ENCODE measurements at places on chromosomes 7 and 10.

DNA sequence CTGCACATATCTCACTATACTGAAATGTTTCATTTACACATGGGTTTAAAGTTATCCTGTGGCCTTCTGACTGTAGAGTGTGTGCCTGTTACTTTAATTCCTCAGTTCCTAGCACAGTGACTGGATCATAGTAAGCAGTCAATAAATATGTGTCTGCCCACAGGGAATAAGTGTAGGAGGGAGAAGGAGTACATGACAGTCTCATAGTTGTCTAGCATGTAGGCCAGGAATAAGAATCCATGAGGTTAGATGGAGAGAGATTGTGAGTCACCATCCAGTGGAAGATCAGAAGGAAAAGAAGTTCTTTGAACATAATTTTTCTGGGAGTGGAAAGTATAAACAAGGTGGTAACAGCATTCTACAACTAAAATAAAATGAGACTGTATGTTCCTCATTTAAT lies 36.6 kb upstream of the SEMA3A start:
- DNase-seq, result no peak

DNA sequence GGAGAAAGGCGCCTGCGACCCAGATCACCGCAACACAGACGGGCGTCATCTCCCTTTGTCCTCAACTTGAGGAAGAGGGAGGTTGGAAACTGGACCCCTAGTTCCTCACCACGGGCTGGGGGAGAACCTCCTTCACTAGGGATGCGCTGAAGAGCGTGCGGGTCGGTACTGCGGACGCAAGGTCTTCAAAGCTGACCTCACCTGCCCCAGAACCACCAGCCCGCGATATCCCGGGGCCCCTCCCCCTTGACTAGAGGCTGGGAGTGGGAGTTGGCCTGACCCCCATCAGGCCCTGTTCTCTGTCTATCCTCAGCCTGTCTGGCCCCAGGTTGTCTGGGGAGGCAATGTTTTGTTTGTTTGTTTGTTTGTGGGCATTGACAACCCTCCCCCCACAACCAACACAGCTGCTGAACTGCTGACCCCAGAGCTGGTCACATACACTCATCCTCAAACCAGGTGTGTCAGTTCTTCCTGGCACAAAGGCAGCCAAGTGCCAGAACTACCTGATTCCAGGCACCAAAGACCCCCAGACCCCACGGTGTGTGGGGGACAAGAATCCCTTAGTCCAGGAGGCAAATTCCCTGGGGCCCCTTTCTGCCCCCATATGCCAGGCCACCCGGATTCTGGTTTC lies 2.9 kb downstream of the NPM3 start:
- DNase-seq, result no peak

- DNase-seq, result no peak
Measured at GRCh38 chr10:52682766-52683165, 89.8 kb downstream of the MBL2 start.

DNA sequence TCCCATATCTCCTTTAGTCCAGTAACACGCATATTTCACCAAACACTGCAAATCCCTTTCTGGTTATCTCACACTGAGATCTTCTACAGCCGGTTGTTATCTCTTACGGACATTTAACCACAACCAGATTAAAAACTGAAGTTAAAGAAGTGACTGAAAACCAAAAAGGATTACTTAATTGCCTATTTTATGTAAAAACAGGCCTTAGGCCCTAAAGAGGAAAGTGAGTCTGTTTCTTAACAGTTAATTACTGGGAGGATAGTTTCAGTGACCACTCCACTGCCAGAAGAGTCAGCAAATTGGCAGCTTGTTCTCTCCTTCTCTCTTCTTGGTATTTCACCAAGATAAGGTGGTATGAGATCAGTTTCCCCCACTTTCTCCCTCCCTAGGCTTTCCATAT lies 161.9 kb upstream of the MEOX2 start:
- no peak for DNase-seq

- no peak for DNase-seq
Measured at GRCh38 chr10:132241086-132241485, 54.3 kb downstream of the DPYSL4 start.

- no peak for DNase-seq
Measured at GRCh38 chr10:42941790-42942189, 135.1 kb upstream of the RET start.

DNA sequence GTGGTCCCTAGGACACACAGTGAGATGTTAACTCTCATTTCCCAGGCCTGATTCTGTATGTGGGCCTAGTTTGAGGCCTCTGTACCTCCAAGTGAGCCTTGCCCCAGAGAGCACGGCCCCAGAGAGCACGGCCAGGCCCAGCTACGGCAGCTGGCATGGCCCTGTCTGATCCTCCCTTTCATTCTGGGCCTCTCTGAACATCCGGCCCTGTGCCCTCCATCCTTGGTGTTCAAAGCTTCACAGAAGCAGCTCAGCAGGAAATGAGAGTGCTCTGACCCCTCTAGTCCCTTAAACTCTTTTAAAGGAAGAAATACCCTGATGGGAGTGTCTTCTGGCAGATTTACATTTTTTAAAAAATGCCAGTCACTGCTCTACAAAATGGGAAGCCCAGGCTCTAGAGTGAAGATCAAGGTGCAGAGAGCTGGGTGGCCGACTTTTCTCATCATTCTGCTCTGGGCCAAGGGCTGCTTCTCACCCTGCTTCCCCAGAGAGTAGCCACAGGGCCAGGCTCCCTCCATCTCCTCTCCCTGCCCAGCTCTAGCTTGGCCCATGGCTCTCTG lies 171.9 kb downstream of the RPS24 start:
- DNase-seq, result no peak

DNA sequence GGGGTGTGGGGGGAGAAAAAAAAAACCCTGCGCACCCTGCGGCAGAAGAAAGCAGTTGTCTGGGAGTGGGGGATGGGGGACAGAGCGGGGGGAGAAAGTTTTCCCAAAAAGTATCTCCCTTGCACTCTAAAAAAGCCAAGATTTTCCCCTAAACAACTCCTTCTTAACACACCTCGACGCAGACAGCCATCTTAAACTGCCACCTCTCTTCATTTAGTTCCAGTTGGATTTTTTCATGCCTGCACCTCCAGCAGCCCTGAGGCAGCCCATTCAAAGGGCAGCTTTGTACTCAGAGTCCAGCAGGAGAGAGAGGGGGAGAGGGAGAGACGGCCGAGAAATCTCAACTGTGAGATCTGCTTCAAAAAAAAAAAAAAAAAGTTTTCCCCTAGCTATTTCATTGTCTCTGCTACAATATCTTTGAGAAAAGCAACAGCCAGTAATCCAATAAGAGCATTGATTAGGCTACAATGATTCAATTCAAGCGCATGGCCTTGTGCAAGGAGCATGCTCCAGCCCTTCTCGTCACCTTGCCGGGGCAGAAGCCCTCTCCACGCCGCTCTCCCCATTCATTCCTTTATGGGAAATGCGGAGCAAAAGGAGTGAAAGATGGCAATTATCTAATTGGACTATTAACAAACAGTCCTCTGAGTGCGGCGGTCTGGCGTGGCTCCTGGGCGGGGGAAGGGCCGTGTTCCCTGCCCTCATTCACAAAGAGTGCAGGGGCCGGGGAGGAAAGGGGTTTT lies 939 bp upstream of the VAX1 start:
- no peak for DNase-seq

DNA sequence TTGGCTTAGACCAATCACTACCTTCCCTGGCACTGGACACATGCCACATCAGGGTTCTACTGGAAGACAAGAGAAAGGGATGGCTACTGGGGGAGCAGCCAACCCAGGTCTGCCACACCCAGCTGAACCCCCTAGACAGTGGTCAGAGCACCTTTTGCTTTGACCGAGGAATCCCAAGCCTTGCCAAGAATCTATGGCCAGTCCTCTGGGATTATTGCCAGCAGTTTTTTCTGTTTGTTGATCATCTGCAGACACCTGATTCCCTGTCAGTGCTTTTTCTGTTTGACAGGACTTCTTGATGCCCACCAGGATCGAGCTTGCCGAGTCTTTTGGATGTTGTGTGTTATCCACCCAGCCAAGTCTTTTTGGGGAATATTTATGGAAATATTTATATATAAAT lies 476.2 kb upstream of the GALNT17 start:
- DNase-seq, result no peak

- no peak for DNase-seq
Measured at GRCh38 chr7:31121601-31122000, 69.5 kb downstream of the ADCYAP1R1 start.

DNA sequence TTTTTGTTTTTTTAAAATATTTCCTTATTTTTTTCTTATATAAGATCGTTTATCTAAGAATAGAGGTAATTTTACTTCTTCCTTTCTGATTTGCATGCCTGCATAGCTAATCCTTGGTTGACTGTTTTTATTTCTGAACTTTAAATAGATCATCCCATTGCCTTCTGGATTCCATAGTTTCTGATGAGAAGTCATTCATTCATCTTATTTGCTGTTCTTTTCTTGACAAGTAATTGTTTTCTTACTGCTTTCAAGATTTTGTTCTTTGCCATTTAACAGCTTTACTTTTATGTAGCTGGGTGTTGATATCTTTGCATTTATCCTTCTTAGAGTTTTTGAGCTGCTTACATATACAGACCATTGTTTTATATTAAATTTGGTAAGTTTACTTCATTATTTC lies 437.9 kb downstream of the SDK1 start:
- DNase-seq, result no peak

- DNase-seq, result no peak
Measured at GRCh38 chr10:15321431-15322341, 49.4 kb downstream of the FAM171A1 start.

DNA sequence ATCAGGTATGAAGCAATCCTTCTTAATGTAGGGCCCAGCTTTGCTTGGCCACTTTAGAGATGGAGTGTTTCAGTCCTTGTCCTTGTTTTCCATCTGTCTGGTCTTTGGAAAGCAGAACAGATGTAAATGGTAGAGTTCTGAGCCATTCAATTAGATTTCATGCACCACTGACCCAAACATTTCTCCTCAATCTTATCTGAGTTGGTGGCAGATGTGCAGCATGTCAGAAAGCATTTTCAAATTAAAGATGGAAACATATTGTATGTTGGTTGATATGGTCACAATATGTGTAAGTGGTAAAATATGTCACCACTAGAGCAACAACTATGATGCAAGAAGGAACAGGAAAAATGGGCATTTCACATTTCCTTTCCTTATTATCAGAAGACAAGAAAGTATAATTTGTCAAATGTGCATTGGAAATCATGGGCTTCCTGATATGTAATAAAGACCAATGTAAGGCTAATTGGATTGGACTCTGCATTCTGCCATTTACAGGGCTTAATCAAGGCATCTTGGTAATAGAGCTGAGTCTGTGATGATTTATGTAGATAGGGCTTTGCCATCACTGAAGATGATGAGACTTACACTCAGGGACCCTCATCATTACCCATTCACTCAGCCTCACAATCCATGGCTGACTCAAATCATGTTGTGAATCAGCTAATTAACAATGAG lies 750.7 kb downstream of the NRG3 start:
- no peak for DNase-seq

- peak; percentile 89 for DNase-seq
Measured at GRCh38 chr10:100009793-100010676, at the start of gene DNMBP. TSS of gene DNMBP (minus strand) at chr10:100009947. CDS start at chr10:99972124, 37,823 bp downstream.

GRCh38 chr10:288316-289200 lies 153.3 kb downstream of the ZMYND11 start:
- DNase-seq, result no peak

DNA sequence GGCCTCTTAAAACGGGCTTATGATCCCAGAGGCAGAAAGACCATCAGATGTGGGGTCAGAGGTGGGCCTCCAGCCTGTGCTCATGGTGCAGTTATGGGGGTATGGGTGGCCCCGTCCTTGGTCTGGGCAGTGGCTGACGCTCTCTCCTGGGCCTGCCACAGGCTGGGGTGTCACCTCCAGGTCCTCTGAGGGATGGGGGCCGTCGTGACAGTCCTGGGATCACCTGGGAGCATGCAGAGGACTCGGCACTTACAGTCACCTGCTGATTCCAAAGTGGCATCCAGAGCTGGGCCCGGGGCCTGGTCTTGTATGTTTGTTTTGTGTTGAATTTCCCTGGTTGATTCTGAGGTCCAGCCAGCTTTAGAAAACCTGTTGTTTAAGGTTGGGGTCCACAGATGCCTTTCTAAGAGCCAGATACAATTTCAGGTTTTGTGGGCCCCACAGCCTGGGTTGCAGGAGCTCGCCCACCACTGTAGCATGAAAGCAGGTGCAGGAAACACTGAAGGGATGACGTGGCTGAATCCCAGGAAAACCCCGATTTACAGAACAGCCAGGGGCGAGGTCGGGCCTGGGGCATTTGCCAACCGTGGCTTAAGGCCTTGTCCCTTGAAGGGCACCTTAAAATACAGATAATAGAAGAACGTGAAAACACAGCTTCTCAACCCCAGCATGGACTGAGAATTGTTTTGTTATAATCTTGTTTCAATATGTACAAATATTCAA lies 170.7 kb upstream of the PPP2R2D start:
- DNase-seq, result no peak

GRCh38 chr10:34538281-34538829 lies 276.7 kb downstream of the PARD3 start:
- DNase-seq, result no peak

- no peak for DNase-seq
Measured at GRCh38 chr7:37320848-37321468, 127.7 kb downstream of the ELMO1 start.

DNA sequence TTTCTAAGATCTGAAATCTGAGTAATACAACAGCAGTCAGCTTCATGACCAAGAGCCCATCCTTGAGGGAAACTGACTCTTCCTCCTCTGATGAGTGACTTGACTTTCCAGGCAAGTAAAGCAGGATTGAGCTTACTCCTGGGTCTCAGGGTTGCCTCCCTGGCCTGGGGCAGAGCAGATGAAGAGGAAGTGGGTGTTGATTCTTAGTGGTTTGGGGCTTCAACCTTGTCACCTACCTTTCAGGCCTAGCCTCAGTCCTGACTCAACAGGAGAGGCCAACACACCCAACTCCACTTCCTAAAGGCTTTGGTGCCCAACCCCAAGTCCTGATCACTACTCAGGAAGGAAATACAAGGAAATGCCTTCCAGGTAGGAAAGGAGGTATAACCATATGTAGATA lies 54.1 kb downstream of the KCNMA1 start:
- no peak for DNase-seq

GRCh38 chr7:91720260-91720937 lies 160.1 kb downstream of the MTERF1 start:
- DNase-seq, result no peak

GRCh38 chr7:116540743-116541142 lies 15.9 kb downstream of the CAV1 start:
- DNase-seq, result no peak

Measured in glutamatergic neuron (in vitro differentiated cells).